ENCODE measurements at places on chromosomes 5 and 9. TPM values are rescaled to one million over a fixed set of nuclear protein-coding genes. Genes with fewer than 3 reads are reported as not detected.

DNA sequence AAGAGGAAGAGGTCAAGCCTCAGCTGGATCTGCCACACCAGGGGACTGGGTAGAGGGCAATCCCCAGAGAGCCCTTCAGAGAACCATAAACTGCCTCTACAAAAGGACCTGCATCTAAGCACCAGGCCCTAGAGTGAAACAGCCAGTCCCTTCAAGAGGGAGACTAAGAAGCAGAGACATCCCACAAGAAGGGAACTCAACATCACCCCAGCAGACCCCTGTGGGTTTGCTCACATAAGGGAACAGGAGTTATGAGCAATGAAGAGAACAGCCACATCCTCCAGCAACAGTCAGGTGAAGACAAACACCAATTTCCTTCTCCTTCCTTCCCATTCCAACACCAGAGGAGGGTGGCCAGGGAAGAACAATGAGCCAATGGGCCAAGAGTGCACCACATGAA, 48.9 kb downstream of the TNFSF15 start:
- no peak for DNase-seq

- DNase-seq = no peak
Measured at GRCh38 chr5:40416098-40416497, 263.6 kb upstream of the PTGER4 start.

GRCh38 chr5:124570285-124571035, 176.0 kb downstream of the ZNF608 start:
- no peak for DNase-seq

POLK gene
- polyA plus RNA-seq = 19.3 TPM

DNA sequence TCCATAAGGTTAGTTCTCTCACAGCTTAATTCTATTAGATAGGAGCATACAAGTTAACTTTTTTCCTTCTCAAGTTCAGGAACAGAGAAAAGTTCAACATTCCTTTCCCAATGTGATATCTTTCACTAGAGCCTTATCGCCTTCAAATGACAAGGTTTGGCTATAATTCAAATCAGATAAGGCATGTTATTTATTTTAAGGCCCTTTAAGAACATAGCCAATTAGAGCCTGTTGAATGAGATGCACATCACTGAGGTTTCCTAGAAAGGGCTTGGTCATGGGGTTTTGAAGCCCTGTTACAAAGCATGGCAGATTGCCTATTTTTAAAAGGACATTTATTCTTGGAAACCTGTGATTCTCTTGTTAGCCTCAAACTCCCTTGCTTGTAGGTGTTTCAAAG, 123.4 kb downstream of the BASP1 start:
- no peak for DNase-seq

GRCh38 chr5:131353991-131354390, 90.1 kb downstream of the CDC42SE2 start:
- DNase-seq = no peak

DNA sequence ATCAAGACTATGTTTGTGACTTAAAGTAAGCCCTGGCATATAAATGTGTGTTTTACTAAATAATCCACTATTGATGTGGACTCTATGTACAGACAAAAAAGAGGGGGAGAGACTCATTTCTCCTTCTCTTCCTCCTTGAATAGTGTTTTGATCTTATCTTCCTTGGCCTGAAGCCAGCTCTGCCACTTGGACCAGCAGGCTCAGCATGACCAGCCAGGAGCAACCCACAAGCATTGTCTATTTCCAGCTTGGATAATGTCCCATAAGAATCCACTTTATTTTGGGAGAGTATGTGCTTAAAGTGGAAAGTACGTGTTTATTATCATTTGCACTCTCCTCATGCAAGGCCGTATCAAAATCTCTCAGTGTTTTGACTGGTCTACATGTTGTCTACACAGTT, 23.8 kb upstream of the SLC46A2 start:
- DNase-seq = no peak

SPATA31D4 gene
- polyA plus RNA-seq = not detected

GRCh38 chr5:141777130-141777529, 95.1 kb upstream of the ARAP3 start:
- DNase-seq = no peak

- no peak for DNase-seq
Measured at GRCh38 chr5:61850696-61851095, 455.3 kb upstream of the KIF2A start.

- no peak for DNase-seq
Measured at GRCh38 chr9:115596021-115596745, 478.2 kb upstream of the TNC start.

- DNase-seq = no peak
Measured at GRCh38 chr5:111984044-111984443, 227.1 kb upstream of the NREP start.

DNA sequence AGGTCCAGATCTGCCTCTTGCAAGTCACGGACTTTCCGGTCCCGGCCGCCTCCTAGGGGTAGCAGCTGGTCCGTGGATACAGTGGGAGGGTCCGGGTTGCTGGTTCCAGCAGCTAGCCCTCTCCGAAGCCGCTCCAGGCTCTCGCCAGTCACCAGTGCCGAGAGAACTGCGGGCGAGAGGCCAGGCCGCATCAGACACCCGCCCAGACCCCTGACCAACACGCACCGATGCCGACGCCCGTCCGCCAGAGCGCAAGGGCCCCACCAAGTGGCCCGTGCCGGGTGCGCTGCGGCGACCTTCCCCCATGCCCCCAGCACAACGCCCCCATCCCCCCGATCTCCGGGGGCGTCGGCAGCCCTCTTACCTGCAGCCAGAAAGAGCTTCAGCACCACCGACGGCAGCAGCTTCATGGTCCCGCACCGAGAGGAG, 470 bp downstream of the HBEGF start:
- DNase-seq = no peak

EGFLAM gene
- polyA plus RNA-seq = not detected
